ENCODE measurements at places on chromosomes 13 and 19.

- DNase-seq, result no peak
Measured at GRCh38 chr19:17329366-17330261, 5.0 kb downstream of the ANO8 start.

- no peak for DNase-seq
Measured at GRCh38 chr13:28497143-28497876, 2.4 kb upstream of the FLT1 start.

GRCh38 chr13:109256866-109257760 lies 529.3 kb downstream of the IRS2 start:
- DNase-seq, result no peak

GRCh38 chr19:39539165-39539517 lies 820 bp downstream of the EID2 start:
- no peak for DNase-seq

DNA sequence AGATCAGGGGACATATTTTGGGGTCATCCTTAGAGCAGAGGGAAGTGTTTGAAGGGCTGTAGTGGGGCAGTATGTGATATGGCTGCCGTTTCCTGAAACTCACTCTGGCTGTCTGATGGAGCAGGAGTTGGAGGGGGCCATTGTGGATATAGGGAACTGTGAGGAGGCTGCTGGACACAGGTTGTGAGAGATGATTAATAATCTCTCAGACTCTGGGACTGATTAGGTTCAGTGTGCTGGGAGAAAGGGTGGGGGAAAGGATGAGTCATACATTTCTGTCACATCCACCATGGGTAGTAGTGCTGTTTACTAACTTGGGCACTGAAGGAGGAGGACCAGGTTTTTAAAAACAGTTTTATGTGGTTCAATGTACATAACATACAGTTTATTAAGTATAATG lies 4.8 kb downstream of the B3GLCT start:
- DNase-seq, result no peak

DNA sequence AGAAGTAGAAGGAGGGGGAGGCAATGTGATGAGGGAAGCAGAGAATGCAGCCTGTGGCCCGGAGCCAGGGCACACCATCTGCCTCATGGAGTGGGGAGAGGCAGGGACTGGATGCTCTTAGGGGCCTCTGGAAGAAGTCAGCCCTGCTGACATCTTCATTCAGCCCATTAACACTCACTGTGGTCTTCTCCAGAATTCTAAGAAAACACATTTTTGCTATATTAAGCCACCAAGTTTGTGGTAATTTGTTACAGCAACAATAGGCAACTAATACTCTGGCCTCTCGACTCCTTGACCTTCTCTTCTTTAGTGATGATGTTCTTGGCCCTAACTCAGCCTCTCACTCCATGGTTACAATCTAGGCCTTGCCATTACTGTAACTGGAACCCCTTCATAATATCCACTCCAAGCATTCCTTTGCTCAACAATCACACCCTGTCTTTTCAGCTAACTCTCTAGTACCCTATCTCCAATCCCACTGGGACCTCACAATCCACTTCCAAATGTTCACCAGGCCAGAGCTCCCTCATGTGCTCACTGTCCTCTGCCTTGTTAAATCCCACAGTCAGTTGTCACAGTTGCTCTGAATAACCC lies 98.5 kb downstream of the MIPEP start:
- DNase-seq, result no peak

- DNase-seq, result no peak
Measured at GRCh38 chr19:39248806-39249205, at the start of gene IFNL4. IFNL4 (minus strand) TSS chr19:39248856.

GRCh38 chr19:43763473-43763939 lies 8.7 kb upstream of the SMG9 start:
- DNase-seq, result no peak

DNA sequence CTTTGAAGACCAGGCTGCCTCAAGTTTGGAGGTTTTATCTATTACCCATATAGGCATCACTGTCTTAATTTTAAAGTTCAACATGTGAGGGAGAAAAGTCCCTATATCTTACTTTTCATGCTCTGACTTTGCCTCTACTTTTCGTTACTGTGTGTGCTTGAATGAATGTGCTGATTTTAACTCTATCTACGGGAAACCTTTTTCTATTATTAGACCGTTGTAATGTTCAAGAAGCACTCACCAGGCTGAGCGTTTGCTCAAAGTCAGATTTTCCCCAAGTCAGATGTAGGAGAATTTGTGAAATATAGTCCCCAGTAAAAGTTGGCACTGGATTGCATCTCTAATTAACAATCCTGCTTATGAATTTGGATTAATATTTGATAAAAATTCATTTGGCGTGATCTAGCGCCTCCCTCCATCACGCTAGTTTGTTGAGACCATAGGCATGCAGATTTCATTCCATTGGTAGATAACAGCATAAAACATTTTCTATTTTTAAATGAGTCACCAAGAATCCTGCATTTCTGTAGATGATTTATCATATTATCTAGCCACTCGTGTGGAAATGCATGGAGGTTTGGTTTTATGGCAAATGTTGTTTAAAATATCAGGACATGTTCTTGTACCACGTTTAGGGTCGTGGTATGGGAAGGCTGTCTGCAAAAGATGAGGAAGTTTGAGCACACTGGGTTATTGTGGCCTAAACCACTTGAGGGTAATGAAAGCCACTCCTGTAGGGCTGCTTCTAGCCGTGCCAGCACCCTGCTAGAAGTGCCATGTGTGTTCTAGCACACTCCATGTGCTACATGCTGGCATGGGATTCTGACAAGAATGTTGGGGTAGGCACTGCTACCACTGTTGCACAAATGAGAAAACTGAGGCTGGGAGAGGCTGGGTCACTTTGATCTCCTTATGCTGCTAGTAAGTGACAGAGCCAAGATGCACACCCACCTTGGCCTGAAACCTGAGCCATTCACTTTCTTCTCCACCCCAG lies 179.4 kb downstream of the FGF9 start:
- no peak for DNase-seq

GRCh38 chr19:38304866-38305429 lies 897 bp downstream of the C19orf33 start:
- no peak for DNase-seq

GRCh38 chr19:294341-294945 lies 3.2 kb upstream of the PLPP2 start:
- DNase-seq, result no peak

DNA sequence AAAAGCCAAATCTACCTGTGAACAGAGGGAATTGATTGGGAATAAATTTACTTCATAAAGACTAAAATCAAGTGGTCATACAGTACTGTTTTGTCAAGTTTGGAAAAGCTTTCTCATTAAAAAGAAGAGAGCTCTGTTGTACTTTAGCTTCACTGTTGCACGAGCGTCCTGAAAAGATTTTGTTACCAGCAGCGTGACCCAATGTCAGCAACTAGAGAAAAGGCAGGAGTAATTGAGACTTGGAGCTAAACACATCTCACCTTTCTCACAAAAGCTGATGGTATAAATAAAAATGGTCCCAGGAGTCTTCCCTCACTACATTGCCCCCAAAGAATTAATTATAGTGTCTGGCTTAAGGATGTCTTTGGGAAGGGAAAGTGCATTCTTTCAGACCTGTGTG lies 613.7 kb downstream of the OLFM4 start:
- no peak for DNase-seq

DNA sequence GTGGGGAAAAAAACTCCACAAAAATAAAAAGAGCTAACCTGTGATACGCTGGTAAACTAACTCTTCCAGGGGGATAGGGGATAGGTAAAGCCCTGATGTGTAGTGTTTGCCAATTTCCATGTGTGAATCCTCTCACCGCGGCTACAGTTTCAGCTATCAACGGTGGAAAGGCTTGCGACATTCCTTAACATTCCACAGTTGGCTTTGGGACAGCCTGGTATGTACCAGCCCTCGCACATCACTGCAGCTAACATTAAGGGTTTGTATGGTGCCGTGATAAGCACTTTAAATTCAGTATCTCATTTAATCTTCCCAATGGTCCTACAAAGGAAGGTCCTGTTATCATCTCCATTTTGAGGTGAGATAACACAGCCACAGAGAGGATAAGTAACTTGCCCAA lies 112.4 kb downstream of the KATNAL1 start:
- no peak for DNase-seq
